AG08395 (cell line): ENCODE measurements at places on chromosomes 2 and 18.

GRCh38 chr2:143675021-143675420 is 545.8 kb downstream of the ARHGAP15 start:
- DNase-seq, result no peak

DNA sequence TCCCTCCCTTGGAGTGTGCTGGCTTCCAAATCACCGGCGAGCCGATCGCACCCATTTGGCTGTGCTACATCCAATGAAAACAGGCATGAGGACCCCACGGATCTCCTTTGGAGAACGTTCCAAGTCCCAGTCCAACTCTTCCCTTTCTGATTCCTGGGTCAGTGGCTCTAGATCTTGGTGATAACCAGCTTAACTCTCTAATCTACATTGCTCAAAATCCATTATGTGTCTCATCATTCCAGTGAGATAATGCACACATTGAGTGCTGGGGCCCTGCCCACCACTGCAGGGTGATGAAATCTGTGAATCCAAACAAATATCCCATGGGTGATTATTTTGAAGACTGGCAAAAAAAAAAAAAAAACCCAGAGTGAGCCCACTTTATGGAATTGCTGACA is 232.7 kb upstream of the COPS8 start:
- no peak for DNase-seq

GRCh38 chr2:239814861-239815601 is 210.1 kb downstream of the NDUFA10 start:
- no peak for DNase-seq

DNA sequence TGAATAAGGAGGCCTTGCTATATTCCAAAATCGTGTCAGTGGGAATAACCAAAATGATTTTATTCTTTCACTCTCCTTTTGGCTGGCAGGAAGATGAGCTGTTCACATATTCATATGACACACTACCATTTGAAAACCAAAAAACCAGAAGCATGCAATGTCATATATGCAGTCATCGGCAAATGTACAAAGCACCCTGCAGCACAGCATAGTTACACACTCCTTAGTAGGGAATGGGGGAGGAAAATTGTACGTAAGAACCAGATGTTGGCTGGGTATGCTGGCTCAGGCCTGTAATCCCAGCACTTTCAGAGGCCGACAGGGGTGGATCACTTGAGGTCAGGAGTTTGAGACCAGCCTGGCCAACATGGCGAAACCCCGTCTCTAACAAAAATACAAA is 176.6 kb downstream of the GFPT1 start:
- no peak for DNase-seq

- no peak for DNase-seq
Observed at GRCh38 chr2:164755952-164756351, 85.7 kb downstream of the COBLL1 start.

DNA sequence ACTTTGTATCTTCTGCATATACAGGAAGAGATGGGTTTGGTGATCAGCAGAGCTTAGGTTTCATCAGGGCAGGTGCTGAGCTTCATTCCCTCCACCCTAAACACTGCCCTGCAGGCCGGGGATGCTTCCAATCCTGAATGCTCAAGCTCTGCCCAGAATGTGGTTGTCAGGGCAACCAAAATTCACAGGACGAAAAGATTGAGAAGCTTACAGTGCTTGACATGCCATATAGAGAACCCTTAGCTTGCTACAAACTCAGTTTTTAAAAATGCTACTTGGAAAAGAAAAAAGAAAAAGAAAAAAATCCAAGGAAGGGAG is 65.6 kb downstream of the SH3RF3 start:
- no peak for DNase-seq

- no peak for DNase-seq
Observed at GRCh38 chr2:128497461-128497860, 178.8 kb upstream of the HS6ST1 start.

DNA sequence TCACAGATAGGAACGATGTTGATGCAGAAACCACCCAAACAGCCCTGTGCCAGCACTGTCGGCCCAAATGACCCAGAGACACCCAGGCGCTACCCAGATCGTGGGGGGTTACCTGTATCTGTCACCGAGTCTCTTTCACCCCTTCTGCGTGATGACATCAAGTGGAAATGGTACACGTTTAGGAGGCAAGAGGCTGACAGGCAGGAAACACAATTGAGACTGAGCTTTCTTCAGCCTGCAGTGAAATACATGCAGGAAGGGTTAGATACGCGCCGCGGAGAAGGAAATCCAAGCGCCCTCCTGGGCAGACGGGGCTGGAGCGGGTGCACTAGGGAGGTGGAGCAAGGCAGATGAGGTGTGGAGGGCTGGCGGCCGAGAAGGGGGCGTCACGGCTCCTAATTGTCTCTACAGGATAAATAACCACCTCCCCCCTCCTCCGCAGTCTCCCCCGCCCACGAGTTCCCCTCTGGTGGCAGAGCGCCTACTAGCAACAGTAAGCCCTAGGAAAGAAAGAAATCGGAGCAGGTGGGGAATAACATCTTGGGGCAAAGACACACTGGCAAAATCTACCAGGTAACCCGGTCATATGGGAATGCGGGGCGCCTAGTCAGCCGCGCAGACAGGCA is at the start of gene RNF152:
Gene RNF152, minus strand, starts transcription at position 325 of the 626 bp plus-strand sequence. CDS start 76,544 bp downstream, outside the sequence.
- peak; percentile 23 for DNase-seq

DNA sequence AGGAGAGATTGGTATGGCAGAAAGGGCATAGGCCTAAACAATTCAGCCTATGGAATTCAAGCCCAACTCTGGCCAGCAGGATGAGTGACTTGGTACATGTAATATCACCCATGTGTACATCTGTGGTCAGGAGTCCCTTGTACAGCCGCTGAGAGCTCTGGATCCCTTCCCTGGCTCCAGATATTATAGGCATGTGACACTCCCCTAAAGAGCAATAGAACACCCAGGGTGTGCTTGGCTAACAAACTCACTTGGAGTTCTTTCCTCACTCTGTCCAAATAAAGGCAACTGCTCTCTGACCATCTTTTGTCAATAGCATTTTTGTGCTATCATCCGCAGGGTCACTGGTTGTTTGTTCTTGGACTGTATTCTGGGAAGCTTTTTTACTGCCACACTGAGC is 197.4 kb upstream of the NCKAP5 start:
- no peak for DNase-seq

DNA sequence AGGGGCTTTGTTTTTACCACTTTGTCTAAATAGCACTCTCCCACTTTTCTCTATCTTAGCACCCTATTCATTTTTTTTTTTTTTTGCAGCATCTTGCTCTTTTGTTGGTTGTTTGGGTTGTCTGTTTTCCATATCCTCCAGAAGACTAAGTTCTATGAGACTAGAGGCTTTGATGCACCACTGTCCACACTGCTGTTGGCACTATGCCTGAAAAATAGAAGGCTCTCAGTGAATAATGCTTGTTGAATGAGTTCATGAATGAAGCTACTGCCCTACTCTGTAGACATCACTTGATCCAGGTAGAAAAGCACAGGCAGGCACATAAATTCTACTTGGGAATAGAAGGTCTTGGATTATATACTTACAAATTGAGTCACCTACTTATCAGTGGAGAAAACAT is 7.3 kb downstream of the IL1A start:
- DNase-seq, result no peak

DNA sequence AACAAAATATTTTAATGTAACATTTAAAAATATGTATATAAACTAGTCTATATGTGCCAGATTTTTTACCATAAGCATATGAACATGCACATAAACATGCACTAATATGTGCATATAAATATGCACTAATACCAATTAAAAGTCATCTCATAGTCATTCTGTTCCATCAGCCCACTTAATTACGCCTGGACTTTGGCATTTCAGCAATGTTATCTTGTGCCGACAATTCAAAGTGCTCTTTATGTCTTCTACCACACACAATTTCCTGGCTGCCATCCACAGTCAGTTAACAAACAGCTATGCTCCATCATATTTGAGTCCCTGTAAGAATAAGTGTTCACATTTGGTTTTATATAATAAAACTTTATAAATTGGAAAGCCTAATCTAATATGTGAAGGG is 92.6 kb upstream of the TSPYL6 start:
- no peak for DNase-seq

GRCh38 chr2:70943205-70943871 is 7.6 kb downstream of the ATP6V1B1 start:
- DNase-seq, result no peak

- no peak for DNase-seq
Observed at GRCh38 chr2:154707994-154708575, 9.6 kb downstream of the KCNJ3 start.

DNA sequence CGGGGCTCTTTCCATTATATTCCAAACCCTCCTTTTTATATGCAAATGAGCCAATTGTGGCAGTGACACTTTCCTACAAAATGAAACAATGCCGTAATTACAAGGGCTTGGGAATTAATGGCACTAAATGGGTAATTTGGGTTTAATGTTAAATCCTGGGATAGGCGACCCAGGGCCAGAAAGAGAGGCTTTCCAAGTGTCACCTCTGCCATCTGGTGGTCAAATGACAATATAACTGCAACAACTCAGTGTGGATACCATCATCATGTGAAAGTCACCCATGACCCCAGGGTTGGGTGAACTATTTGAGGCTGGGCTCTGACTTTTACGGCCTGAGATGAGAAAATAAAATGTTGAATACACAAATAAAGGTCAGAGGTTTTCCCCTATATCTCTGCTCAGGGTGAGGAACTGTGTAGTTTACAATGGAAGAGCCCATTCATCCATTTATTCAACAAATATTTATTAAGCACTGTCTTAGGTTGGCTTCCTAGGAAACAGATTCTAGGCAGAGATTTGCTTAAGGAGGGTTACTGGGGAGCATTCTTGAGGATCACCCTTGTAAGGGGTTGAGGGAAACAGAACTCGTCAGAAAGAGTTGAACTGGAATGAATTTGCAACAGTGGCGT is 13.6 kb upstream of the THADA start:
- peak; percentile 62 for DNase-seq

DNA sequence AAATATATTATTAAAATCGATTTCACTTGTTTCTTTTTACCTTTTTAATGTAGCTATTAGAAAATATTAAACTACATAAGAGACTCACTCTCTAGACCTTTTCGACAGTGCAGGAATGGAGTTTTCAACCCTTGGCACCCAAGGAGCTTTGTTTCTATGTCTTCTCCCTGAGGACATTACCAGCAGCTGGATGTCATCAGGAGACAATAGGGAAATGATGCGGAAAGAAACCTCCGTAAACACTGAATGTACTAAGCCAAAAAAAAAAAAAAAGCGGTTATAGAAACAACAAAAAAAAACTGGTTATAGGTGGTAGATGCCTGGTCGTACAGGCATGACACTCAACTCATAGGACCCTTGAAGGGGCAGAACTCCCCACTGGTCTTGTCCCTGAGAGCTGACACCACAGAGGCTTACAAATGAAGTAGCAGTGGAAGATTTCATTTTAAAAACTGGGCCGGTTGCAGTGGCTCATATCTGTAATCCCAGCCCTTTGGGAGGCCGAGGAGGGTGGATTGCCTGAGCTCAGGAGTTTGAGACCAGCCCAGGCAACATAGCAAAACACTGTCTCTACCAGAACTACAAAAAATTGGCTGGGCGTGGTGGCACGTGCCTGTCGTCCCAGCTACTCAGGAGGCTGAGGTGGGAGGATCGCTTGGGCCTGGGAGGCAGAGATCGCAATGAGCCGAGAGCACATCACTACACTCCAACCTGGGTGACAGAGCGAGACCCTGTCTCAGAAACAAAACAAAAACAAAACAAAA is 23.8 kb downstream of the THAP4 start:
- DNase-seq, result peak; percentile 19

- DNase-seq, result no peak
Observed at GRCh38 chr2:172751564-172751963, 15.9 kb downstream of the RAPGEF4 start.

DNA sequence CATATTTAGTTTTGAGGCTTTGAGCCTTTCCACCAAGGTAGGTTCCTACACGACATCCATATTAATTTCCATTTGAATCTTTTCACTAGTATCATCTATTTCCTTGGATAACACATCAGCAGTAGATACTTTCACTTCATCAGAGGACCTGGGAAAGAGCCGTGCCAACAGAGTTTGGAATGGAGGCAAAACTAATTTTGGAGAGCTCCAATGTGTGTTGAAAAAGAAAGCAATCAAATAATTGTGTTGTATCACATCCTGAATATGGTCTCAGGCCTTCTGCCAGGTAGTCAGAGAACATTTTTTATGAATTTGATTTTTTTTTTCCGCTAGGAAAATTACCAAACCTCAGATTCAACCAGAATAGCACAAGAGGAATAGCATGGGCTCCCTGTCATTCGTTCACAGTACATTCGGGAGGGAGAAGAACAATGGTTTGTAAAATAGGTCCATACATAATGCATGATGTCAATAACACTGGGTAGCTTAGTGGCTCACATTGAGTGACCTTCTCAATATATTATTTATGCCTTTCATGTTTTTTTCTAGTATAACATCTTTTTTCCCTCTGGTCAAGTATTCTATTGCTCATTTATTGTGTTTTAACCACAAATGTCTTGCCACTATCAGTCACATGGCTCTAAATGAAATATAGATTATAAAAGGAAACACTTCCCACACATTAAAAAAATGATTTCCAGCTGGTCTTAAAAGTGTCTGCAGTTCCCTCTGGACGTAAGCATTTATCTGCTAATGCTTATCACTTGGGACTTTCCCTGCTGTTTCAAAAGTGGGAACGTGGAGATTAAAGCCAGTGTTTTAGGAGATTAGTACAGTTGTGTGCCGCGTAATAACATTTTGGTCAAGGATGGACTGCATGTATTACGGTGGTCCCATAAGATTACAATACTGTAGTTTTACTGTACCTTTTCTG is 68.6 kb upstream of the RAPH1 start:
- no peak for DNase-seq

- no peak for DNase-seq
Observed at GRCh38 chr2:241034490-241035141, 36.2 kb downstream of the SNED1 start.

GRCh38 chr18:77008576-77009315 is 123.8 kb downstream of the MBP start:
- DNase-seq, result no peak

DNA sequence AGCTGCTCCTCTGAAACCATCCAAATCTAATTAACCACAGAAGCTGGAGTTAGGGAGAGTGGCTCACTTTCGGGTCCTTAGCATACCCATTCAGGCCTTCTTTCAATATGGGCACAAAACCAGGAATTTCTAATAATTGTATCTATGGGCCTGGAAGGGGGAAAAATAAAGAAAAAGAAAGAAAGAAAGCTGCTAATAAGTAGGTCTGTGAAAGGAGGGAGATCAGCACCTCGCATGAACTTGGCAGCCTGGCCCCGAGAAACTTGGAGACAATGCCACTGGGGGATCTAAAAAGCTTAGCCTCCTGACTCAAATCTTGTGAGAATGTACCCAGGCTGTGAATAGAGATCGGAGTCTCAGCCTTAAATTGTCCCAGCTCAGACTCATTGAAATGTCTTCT is 252.1 kb upstream of the SLC14A2 start:
- no peak for DNase-seq
